ENCODE measurements at places on chromosomes 13 and 19.

DNA sequence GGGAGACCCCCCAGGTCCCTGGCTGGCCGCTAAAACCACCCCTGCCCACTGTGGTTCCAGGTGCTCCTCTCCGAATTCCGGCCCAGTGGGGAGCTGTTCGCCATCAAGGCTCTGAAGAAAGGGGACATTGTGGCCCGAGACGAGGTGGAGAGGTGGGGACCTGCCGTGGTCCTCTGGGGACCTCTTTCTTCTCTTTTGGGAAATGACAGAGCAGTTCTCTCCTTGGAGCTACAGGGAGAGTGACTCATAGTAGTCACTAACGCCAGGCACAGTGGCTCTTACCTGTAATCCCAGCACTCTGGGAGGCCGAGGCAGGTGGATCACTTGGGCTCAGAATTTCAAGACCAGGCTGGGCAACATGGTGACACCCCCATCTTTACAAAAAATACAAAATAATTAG lies 7.3 kb downstream of the PTGER1 start:
- no peak for DNase-seq

DNA sequence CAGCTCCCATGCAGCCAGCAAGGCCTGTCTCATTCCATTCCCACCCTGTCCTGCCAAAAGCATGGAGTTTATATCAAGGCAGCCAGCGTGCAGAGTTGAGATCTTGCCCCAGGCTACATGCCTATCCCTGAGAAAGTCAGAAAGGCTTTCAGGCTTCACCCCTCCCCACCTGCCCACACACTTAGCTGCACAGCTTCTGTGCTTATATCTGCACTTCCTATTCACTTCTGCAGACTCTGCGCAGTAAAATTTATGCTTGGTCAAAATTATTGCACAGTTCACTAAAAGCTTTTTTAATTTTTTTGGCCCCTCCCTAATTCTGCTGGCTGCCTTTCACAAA lies 12.5 kb upstream of the ZNF675 start:
- no peak for DNase-seq

DNA sequence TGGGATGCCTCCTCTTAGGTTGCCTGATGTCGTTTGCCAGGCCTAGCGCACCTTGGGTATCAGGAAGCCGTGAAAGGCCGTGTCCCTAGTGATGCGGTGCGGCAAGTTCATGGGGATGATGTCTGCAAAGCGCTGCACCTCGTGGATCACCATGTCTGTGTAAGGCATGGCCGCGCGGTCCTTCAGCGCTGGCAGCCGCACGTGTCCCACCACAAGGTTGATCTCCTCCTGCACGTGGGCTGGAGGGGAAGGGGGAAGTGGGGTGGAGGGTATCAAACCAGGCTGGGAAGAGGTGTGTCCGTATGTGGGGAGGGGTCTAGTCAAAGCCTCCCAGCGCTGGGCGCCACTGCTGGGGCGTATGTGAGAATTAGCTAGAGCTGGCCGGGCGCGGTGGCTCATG lies 23.2 kb downstream of the EGLN2 start:
- no peak for DNase-seq

GRCh38 chr19:2394442-2395292 lies 32.7 kb downstream of the TIMM13 start:
- no peak for DNase-seq

- DNase-seq: no peak
These were observed 5.7 kb upstream of the SYCE2 start for GRCh38 chr19:12924621-12925310.

- no peak for DNase-seq
These were observed 24.5 kb downstream of the PPP5C start for GRCh38 chr19:46371371-46371901.

DNA sequence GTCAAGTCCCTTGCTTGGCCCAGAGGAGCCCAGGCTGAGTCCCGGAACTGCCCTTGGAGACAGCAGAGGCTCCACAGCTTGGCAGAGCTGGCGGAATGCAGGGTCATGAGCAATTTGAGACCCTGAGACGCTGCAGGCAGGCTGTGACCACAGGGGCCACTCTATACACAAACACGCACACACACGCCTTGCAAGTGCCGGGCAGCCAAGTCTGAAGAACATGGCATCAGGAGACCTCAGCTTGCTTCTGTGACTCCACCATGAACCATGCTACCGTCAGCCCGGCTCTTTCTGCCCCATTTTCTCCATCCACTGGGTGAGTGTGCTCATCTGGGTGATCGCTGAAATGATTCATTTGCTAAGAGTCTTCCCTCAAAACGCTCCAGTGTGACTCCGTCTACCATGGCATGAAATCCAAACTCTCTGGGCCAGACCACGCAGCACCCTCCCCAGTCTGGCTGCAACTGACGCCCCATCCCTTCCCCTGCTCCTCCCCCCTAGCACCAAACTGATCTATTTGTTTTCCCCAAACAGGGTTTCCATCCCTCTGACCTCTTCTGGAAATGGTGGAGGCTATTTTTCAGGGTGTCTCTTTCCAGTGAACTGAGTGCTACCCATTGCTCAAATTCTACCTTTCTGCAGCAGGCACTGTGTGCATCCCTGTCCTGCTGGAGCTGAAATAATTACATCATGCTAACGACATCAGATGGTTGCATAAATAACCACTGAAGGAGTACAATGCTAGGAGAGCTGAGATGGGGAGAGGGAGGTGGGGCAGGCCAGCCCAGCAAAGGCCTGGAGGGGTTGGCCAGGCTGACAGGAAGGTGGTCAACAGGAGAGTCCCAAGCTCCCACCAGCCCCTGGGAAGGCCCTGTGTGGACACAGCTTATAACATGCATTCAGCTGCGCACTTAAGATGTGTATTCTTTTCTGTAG lies 3.1 kb downstream of the CARS2 start:
- no peak for DNase-seq

GRCh38 chr13:102237230-102237629 lies 164.6 kb downstream of the FGF14 start:
- no peak for DNase-seq

GRCh38 chr19:3080286-3080685 lies 13.9 kb upstream of the GNA11 start:
- DNase-seq: no peak

DNA sequence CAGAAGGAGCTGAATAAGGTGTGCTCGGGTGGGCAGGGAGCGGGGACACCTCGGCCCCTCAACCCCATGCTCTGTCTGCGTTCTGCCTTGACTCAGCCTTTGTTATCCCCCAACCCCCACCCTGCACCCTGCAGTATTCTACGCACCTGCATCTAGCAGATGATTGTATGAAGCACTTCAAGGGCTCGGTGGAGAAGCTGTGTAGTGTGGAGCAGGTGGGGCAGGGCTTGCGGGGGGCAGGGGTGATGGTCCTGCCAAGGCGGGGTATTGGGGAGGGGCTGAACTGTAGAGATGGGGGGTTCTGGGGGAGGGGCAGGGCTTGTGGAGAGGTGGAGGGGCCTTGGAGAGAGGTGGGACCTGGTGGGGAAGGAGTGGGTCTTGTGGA lies 6.1 kb downstream of the STXBP2 start:
- DNase-seq: no peak

DNA sequence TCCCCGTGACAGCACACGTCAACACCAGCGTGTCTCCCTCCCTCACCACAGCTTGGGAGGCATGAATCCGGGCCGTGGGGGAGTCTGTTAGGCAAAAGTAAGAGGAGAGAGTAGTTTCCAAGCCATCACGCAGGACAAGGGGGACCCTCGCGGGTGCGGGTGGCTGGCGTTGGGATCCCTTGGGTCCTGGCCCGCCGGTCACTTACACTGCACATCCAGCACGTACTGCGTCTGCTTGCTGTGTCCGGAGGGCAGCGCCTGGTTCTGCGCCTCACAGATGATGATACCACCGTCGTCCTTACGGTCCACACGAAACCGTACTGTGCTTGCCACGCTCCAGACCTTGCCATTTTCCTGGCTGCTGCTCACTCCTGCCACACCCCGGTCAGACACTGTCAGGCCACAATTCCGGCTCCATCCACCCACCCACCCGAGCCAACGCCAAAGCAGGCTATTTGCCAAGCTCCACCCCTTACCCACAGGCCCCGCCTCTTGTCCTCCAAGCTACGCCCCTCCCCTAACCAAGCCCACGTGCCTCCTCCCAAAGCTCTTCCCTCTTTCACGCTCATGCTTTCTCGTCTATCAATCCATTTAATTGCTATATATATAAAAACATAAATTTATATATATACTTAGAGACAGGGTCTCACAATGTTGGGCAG lies 6.6 kb upstream of the ZNF428 start:
- no peak for DNase-seq

- no peak for DNase-seq
These were observed 64.2 kb downstream of the SIAH3 start for GRCh38 chr13:45787346-45787745.

DNA sequence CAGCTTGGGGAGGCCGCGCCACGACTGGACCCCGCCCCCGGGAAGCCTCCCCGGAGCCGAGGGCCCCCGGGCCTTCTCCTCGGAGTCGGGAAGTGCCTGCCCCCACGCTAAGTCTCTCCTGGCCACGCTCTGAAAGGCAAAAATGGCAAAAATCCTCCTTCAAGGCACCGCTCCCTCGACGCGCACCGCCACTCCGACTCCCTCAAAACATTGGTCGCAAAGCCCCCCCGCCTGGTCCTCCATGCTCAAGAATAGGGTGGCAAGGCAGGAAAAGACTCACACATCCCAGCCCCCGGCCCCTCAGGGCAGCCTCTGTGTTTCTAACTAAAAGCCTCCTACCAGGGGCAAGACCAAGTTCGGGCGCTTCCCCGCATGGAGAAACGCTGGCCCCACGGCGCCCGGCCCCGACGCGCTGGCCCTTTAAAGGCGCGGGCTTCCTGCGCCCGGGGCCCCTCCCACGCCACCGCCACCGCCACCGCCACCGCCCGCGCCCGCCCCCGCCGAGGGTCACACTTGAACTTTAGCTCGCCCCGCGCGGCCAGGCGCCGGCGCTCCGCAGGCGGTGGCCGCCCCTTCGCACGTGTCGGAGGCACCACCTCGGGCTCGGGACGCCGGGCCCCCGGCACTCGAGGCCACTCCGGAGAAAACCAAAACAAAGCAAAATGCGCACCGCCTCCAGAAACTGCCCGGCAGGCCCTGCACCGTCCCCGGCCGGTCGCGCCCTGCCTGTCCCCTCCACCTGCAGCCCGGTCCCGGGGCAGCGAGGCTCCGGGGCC lies 1.9 kb downstream of the FOXO1 start:
- DNase-seq: no peak

DNA sequence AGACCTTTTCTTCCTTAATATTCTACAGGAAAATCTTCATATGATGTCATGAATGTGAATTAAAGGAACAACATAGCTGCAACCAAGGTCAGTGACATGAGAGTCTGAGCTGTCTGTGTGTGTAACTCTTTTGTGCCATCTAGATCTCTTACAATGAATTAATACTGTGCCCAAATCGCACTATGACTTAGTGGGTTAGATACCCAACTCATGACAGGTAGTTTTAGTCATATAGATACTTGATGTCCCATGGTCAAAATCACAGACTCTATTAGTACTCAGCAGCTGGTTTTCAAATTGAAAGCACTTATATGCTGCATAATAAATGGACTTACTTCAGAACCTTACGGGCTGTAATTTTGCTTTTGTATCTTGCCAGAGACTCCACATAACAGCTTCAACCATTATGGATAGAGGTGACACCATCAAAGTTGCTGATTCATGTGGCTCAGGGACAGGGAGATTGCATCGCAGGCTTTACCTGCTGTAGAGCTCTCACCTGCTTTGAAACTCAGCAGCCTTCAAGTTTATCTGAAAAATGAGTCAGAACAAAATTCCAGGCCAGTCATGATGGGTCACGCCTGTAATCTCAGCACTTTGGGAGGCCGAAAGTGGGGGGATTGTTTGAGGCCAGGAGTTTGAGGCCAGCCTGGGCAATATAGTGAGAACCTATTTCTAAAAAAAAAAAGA lies 12.3 kb upstream of the ZNF283 start:
- no peak for DNase-seq

DNA sequence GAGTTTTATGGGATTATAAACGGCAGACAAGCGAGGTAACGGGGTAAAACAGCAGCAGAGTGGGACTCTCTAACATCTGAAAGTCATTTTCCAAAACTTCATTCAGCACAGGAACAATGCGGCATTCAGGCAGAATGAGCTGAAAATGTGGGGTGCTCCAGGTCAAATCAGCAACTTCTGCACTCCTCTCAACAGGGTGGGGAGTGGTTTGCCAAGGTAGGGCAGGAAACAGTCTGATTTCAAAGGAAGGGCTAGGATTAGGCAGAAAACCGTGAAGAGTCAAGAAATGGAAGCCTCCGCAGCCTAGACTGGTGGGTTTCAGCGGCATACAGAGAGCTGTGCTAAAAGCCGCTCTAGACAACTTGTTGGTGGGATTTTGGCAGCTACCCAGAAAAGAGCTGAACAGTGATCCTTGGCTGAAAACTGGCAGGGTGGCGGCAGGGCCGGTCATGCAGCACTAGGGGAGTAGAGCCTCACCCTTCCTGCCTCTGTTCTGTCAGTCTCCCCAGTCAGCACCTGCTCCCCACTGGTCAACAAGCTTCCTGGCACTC lies 154.2 kb upstream of the KLF12 start:
- no peak for DNase-seq

DNA sequence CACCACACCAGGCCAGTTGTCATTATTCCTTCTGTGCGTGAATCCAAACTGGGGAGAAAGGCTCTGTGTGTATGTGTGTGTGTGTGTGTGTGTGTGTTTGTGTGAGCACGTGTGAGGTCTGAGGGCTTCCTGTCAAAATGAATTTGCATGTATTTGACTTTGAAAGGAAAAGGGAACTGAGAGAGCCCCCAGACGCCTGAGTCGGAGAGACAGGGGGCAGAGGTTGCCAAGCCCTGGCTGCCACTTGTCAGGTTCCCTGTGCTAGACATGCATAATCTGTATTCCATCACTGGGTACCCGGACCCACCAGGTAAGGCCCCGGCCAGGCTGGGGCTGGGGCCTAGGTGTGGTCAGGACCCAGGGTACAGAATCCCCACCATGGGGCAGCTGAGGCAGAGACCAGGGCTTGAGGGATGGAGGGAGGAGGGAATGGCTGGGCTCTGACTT lies at the start of gene CLEC17A:
TSS of gene CLEC17A (plus strand) at position 191 of the 447 bp plus-strand sequence. CDS start at position 268, 77 bp downstream.
- DNase-seq: no peak

DNA sequence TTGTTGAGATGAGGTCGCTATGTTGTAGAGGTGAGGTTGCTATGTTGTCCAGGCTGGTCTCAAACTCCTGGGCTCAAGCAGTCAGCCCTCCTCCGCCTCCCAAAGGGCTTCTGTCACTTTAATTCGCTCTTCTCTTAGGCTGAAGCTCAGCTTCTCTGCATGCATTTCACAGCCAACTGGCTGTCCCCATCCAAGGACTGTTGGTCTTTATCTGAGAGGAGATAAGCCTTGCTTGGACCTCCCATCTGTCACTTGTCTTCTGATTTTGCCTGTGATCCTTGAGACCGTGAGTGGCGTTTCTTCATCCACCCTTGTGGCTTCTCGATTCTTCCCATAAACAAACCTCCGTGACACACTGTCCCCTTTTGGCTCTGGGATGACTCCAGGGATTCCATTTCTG lies 24.4 kb downstream of the CERS1 start:
- DNase-seq: no peak

DNA sequence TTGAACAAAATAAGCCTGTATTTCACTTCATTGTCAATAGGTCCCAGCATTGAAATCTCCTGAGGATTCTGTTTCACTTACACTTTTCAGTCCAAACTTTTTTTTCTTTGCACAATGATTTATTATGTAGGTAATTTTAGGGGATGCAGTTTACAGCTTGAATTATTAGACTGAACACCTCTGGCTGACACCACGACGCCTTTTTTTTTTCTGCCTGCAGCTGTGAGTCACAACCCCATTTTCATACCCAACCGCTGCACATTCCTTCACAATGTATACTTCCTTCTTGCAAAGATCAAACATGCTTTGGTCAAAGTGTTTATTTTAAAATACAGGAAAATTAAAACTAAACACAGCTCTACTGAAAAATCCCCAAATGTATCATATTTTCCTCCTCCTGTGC lies 11.4 kb downstream of the ZIC2 start:
- DNase-seq: no peak
